ENCODE measurements at places on chromosomes 1 and 21.

GRCh38 chr1:17307329-17307728 lies 668 bp upstream of the PADI4 start:
- DNase-seq = no peak

DNA sequence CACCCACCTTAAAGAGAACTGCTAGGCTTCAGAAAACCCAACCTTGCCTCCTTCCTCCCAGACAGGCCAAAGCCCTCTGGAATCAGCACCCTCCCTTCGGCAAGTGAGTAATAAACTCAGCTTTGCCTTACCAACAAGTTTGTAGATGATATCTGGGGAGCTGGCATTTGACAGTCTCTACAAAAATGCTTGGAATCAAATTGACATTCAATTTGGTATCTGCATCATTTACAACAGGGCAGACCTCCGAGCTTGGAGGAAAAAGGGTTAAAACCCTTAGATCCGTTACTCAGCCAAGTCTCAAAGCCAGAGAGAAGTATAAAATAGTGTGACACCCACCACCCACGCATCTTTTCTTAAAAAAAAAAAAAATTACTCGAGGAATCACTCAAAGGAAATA lies 149.3 kb upstream of the EDN2 start:
- DNase-seq = no peak

DNA sequence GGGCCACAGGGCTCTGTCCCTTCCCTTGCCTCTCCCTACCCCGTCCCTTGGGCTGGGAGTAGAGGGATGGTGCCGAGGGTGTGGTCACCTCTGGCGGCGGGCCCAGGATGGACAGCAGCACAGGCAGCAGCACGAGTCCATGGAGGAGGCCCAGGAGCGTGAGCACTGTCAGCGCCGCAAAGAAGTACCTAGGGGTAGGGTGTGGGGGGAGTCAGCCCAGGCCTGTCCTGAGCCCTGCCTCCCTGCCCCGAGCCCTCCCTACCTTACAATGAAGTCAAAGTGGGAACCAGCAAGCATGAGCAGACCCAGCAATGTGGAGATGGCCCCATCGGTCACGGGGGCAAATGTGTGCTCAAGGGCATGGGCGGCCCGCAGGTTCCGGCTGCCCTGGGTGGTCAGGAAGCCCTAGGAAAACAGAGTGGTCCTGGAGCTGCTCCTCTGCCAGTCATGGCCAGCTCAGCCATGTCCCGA lies 14.7 kb downstream of the BTBD19 start:
- no peak for DNase-seq

GRCh38 chr21:42463861-42464515 lies 32.0 kb downstream of the RSPH1 start:
- no peak for DNase-seq

GRCh38 chr1:90201467-90202358 lies 206.8 kb downstream of the ZNF326 start:
- no peak for DNase-seq

- DNase-seq = no peak
Observed at GRCh38 chr1:161088587-161089110, 709 bp downstream of the NECTIN4 start.

- no peak for DNase-seq
Observed at GRCh38 chr1:65196926-65197325, 48.9 kb downstream of the AK4 start.

DNA sequence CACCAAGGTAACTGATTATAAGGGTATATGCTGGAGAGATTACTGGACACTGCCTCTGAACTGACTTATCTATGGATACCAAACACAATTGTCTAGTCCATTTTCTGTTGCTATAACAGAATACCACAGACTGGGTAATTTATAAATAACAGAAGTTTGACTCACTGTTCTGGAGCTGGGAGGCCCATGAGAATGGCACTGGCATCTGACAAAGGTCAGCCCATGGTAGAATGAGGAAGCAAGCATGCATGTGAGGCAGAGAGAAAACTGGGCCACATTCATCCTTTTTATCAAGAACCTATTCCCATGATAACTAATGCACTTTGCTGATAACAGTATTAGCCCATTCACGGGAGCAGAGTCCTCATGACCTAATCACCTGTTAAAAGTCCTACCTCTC lies 37.4 kb downstream of the FCER1A start:
- DNase-seq = no peak

DNA sequence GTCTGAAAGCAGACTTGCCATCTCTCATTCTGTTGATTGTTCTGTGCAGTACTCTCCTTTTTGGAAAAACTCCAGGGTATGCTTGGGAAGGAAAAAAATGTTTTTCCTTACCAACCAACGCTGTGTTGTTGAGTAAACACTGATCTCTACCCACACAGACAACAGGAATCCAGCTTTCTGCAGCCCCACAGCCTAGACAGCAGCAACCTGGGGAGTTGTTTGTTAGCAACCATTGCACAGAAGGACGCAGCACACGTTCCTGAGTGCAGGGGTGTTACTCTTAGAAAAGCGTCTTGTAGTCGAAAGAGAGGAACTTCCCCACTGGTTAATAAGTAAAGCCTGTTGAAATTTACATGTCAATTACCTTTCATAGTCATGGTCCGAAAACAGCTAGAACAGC lies 56.6 kb downstream of the SMYD2 start:
- DNase-seq = no peak

GRCh38 chr1:160346958-160347357 lies 3.8 kb downstream of the NCSTN start:
- no peak for DNase-seq

DNA sequence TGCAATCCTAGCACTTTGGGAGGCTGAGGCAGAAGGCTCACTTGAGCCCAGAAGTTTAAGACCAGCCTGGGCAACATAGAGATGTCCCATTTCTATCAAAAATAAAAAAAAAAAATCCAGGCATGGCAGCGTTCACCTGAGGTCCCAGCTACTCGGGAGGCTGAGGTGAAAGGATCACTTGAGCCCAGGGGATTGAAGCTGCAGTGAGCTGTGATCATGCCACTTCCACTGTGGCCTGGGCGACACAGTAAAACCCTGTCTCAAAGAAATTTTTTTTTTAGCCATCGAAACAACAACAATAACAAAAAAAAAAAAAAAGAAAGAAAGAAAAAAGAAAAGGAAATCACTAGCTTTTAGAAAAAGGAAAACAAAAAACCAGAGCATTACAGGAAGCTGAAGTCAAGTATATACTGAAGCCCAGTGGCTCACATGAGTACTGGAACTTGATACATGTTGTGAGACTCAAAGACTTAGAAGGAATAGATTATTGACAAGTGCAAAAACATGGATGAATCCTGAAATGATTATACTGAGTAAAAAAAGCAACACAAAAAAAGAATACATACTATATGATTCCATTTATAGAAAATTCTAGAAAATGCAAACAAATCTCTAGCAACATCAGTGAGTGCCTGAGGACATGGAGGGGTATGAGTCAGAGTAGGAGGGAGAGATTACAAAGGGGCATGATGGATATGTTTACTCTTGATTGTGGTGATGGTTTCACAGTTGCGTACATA lies 6.1 kb upstream of the RABGAP1L start:
- no peak for DNase-seq

DNA sequence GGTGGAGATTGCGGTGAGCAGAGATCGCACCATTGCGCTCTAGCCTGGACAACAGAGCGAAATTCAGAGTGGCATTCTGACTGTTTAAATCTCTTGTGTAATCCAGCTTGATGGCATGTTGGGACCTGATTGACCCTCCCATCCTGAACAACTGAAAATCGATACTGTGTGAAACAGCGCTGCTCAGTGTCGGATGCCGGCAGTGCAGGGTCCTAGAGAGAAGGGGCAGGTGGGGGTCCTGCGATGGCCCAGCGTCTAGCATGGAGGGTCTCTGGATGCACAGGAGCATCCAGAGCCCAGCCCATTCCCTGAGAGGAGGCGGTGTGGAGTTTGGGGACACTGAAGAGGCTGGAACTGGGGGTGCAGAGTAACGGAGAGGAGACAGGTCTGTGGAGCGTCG lies 15.8 kb downstream of the AGT start:
- no peak for DNase-seq

DNA sequence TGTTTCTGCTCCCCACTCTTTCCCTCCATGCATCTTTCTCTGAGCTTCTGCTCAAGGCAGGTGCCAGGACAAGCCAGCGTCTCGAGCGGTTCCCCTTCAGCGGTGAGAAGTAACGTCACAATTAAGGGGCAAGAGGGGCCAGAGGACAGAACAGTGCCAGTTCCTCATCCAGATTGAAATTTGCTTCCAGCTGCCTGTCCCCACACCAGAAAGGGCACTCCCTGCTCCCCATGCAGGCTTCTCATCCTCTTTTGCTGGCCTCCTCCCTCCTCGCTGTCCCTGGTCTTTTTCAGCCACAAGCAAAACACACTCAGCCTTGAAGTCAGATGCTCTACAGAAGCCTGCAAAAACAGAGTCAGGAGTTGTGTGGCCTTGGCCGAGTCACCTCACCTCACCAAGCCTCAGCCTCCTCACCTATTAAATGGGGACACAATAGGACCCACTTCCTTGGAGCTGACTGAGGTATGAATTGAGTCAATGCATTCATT lies 35.0 kb upstream of the ECE1 start:
- DNase-seq = no peak

- DNase-seq = no peak
Observed at GRCh38 chr21:41397471-41397891, 28.6 kb upstream of the MX1 start.

GRCh38 chr21:34129901-34130715 lies 56.7 kb downstream of the MRPS6 start:
- no peak for DNase-seq

GRCh38 chr1:2606881-2607621 lies 20.5 kb downstream of the PRXL2B start:
- DNase-seq = no peak

All from NCI-H2029 (cell line).